Diencephalon (tissue), 1 donor: ENCODE measurements at places on chromosomes 2 and 18. TPM values are rescaled to one million over a fixed set of nuclear protein-coding genes. Genes with fewer than 3 reads are reported as not detected.

Gene RND3
- total RNA-seq: 176 TPM

Gene SP9
- 14.5 TPM for total RNA-seq

Gene LBX2
- total RNA-seq: not detected

Gene CYP27A1
- total RNA-seq: 5.8 TPM

Gene SRD5A2
- total RNA-seq: 0.23 TPM

Gene C2orf74
- 12.0 TPM for total RNA-seq

Gene OR6B2
- not detected for total RNA-seq

Gene EMILIN1
- 6.2 TPM for total RNA-seq

Gene FSIP2
- total RNA-seq: 2.3 TPM

Gene CHRNA1
- total RNA-seq: not detected

Gene HNMT
- 43.6 TPM for total RNA-seq

Gene WNT10A
- total RNA-seq: 0.46 TPM

Gene SCG2
- 179 TPM for total RNA-seq

Gene B3GNT7
- 9.0 TPM for total RNA-seq

Gene REEP1
- total RNA-seq: 200 TPM

Gene TBR1
- 3.9 TPM for total RNA-seq

Gene ALPG
- total RNA-seq: not detected

Gene RHOB
- 208 TPM for total RNA-seq

Gene GPR39
- total RNA-seq: 1.2 TPM

Gene PLEKHB2
- total RNA-seq: 219 TPM

Gene NEB
- 3.2 TPM for total RNA-seq

Gene ERBB4
- 78.7 TPM for total RNA-seq

Gene IL18R1
- total RNA-seq: 0.46 TPM

Gene MAL
- total RNA-seq: not detected

Gene RAD51AP2
- total RNA-seq: 1.2 TPM

Gene ATP6V1B1
- total RNA-seq: not detected

Gene EHD3
- 15.9 TPM for total RNA-seq

Gene INHBB
- total RNA-seq: 11.3 TPM

Gene LRRTM4
- total RNA-seq: 70.6 TPM

Gene UGT1A3
- total RNA-seq: not detected

Gene SAG
- 1.4 TPM for total RNA-seq

Gene FEV
- total RNA-seq: not detected

Gene ELOA2
- total RNA-seq: not detected

Gene CAPN14
- total RNA-seq: 0.69 TPM

Gene COBLL1
- total RNA-seq: 13.1 TPM

Gene MREG
- total RNA-seq: 4.6 TPM

Gene SCN9A
- total RNA-seq: 114 TPM

Gene SERPINB2
- 0.23 TPM for total RNA-seq

Gene CXCR1
- total RNA-seq: not detected

Gene PSMD14
- total RNA-seq: 72.7 TPM

Gene ADGRF3
- total RNA-seq: not detected

Gene WIPF1
- total RNA-seq: 5.1 TPM

Gene FAM237A
- total RNA-seq: 0.46 TPM

Gene IL36B
- total RNA-seq: not detected

Gene FSHR
- 0.46 TPM for total RNA-seq

Gene CCDC150
- total RNA-seq: 9.2 TPM

Gene ABHD1
- 0.46 TPM for total RNA-seq

Gene TYMS
- total RNA-seq: 8.3 TPM

Gene ABCG8
- 1.2 TPM for total RNA-seq
